NCI-H1417 (cell line): ENCODE measurements at places on chromosomes 6 and 20.
A peak's percentile ranks its signal among the peaks of the same experiment; 100 is the strongest.

DNA sequence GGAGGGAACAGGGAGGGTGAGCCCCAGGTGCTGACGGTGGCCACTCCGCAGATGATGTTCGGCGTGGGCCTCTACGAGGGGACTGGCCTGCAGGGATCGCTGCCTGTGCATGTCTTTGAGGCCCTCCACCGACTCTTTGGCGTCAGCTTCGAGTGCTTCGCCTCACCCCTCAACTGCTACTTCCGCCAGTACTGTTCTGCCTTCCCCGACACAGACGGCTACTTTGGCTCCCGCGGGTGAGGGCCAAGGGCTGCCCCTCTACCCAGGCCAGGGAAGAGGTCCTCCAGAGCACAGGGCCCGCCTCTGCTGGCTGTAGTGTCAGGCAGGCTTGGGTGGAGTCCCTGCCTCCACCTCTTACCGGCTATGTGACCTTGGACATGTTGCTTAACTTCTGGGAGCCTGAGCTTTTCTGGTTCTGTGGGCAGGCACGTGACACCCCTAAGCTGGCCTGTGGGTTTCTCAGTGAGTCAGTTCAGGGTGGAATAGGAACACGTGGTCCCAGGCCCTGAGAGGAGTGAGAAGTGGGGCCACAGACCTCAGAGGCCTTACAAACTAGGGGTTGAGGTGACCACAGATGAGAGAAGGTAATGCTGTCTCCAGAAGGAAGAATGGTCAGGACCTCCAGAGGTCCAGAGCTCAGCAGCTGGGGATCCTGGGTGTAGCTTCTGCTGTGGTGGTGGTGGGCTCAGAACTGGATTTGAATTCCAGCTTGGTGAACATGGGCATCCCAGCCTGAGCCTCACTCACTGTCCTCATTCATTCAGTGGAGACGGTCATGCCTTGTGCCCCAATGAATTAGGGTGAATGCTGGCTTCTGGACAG is 11.9 kb downstream of the PCIF1 start:
- no peak for DNase-seq

- peak; percentile 58 for DNase-seq
Measured at GRCh38 chr6:139325686-139326085, 33.9 kb upstream of the TXLNB start.

- DNase-seq = no peak
Measured at GRCh38 chr20:63156221-63156671, 59.7 kb downstream of the YTHDF1 start.

GRCh38 chr20:43942201-43942590 is 27.5 kb downstream of the TOX2 start:
- no peak for DNase-seq

- peak; percentile 84 for DNase-seq
Measured at GRCh38 chr20:31849306-31849930, 4.0 kb upstream of the FOXS1 start.

- no peak for DNase-seq
Measured at GRCh38 chr6:35237476-35237875, 22.1 kb upstream of the ZNF76 start.

DNA sequence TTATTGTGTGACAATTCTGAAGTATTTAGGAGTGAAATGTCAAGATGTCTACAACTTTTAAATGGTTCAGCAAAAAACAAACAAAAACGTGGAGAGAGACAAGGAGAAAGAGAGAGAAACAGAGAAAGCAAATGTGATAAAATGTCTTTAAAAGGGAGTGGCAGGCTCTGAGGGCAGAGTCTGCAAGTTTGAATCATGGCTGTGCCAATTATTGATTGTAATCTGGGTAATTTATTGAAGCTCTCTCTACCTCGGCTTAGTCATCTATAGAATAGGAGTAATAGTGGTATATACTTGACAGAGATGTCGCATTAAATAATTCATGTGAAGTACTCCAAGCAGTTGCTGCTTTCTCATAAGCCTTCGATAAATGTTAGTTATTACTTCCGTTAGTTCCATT is 61.3 kb upstream of the ARID1B start:
- no peak for DNase-seq

DNA sequence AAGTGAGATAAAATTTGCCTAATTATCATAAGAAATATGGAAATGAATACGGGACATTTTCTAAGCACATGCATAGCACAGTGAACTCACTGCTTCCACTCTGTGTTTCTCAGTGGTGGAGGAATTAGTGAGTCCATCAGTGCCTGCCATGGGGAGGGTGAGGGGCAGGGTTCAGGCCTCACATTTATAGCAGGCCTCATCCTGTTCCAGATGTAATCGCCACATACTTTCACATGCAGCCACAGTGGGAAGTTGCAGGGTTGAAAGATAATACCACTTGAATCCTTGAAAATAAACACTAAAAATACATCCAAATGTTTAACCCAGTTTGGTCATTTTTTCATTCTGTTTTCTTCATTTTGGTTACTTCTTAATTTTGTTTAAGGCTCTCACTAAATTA is 29.9 kb upstream of the ANKEF1 start:
- DNase-seq = no peak

GRCh38 chr6:31098449-31098938 is 13.9 kb downstream of the C6orf15 start:
- DNase-seq = no peak

GRCh38 chr6:107509506-107509905 is 19.6 kb downstream of the SOBP start:
- no peak for DNase-seq

GRCh38 chr20:47063407-47063806 is 168.8 kb downstream of the EYA2 start:
- DNase-seq = no peak

- DNase-seq = no peak
Measured at GRCh38 chr6:80215063-80215462, 108.6 kb downstream of the BCKDHB start.

GRCh38 chr6:124882579-124883393 is 79.5 kb upstream of the RNF217 start:
- DNase-seq = no peak

- DNase-seq = no peak
Measured at GRCh38 chr6:105051941-105052471, 95.1 kb downstream of the LIN28B start.

DNA sequence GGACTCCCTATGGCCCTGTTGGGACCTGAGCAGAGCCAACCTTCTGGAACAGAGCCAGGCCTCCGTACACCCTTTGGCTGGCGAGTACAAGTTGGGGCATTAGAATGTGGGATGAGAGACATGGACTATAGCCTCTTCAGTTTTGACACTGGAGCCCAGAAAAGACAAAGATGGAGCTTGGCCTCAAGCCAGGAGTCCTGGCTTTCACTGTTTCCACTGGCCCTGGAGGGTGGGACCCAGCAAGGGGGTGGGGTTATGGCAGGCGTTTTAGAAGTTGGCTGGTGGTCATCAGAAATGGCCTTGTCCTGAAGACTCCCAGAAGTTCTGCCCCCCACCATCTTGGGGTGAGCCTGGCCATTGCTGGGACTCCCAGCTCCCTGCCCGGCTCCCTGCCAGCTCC is 21.8 kb downstream of the ITPR3 start:
- no peak for DNase-seq

GRCh38 chr6:95847061-95847460 is 168.7 kb upstream of the FUT9 start:
- DNase-seq = no peak

DNA sequence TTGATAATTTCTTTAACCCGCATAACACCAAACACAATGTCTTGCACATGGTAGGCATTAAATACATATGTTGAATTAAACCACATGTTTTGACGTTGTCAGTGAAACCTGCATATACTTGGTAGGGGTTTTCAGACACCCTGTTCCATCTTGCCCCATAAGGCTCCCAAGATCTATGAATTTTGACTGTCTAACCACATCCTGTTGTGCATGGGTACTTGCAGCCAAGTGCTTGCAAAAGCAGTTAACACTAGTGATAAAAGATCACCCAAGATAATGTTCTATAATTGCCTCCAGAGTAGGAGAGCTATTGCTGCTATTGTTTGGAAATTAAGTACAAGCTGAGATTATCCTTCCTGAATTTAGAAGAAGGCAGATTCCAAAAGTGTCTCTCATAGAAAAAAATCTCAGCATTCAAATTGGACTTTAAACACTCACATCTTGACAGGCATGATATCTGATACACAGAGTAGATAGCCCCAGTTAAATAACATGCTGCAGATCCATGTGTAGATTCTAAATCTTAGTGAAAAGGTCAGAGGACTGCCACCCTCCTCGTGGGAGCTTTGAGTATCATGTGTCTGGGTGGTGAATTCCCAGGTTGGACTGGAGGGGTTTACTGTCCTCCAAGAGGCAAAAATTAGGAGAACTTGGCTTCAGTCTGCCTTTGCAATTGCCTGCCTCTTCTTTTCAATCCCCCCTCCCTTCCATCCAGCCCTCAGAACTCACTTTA is 25.8 kb upstream of the CCN6 start:
- DNase-seq = no peak

DNA sequence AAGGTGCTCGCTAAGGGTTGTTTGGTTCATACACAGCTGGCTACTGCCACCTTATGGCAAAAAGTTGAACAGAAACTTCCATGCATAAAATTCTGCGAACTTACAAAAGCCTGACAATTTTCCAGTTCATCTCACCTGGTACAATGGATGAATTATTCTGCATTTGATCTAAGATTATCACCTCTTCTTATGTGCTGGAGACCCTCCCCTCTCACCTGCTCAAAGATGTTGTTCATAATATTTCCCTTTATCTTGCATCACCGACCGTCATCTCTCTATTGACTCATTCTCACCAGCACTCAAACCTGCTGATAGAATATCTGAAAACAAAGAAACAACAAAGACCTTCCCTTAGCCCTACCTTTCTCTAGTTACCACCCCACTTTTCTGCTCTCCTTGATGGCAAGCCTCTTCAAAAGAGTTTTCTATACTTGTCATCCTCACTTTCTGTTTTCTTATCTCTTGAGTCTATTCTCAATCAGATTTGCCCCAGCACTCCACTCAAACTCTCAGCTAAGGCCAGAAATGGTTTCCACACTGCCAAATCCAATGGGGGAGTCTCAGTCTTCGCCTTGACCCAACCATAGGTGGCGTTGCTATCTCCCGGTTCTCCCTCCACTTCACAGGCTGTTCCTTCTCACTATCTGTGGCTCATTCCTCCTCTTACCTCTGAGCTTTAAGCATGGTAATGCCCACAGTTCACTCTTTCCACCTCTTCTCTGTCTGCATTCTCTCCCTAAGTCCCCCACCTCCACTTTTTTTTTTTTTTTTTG is 25.8 kb downstream of the SNRNP48 start:
- DNase-seq = peak; percentile 68

GRCh38 chr20:17594443-17594842 is 24.6 kb downstream of the DSTN start:
- no peak for DNase-seq

DNA sequence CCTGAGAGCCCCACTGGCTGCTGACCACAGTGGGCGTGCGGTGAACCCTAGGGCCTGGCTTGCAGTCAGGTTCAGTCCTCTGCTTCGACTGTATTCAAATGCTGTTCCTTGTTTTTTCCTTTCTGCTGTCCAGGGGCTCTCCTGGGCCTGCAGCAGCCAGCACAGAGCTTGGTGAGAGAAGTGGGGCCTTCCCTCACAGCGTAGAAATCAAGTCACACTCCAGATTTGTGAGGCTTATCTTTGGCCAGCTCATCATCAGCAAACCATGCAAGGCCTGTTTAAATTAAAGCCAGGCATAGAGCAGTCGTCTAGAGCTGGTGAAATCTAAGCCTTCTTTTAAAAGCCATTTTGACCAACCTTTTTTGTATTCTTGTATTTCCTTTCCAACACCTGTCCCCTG is 8.4 kb downstream of the FAM120B start:
- no peak for DNase-seq

DNA sequence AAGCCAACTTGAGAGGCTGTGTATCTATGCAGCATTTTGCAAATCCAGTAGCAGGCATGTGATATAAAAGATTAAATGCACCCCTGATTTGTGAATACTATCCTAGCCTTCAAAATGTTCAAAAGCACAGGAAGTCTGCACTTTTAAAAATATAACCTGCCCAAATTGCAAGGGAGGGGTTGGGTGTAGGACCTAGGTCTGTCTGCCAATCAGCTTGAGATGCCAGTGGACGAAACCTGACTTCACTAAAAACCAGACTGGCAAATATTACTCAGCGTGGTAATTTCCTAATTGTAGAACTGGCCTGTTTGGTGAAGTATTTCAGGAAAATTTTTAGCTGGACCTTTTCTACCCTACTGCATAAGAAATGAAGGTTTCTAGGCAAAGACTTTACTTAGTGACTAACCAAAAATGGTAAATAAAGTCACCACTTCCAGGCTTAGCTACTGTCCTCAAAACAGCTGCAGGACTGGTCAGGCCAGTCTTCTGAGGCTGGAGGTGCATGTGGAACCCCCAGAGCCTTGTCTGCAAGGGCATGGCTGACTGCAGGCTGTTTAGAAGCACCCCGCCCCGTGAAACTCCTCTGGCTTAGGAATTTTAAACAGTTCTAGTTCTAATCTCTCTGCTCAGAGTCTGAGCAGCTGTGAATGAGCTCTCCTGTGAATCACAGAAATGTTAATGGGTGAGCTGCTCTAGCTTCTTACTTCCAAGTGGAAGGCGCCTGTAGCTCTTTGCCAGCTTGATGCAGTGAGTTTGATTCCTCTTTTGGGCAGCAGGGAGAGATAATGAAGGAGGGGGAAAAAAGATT is 104.4 kb upstream of the ESR1 start:
- DNase-seq = no peak

DNA sequence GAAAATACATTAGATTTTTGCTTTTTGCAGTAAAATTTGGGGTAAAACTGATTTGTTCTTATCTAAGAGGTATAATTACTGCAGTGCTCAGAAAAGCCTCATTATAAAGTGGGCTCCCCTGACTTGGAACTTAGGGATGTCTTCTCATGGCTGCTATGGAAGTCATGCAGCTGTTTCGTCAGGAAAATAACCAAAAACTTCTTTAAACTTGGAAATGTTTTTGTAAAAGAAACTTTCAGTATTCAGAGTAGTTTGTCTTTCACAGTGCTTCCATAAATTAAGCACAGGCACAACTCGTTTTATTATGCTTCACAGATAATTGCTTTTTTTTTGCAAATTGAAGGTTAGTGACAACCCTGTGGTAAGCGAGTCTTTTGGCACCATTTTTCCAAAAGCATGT is 6.8 kb downstream of the MAPK14 start:
- no peak for DNase-seq

DNA sequence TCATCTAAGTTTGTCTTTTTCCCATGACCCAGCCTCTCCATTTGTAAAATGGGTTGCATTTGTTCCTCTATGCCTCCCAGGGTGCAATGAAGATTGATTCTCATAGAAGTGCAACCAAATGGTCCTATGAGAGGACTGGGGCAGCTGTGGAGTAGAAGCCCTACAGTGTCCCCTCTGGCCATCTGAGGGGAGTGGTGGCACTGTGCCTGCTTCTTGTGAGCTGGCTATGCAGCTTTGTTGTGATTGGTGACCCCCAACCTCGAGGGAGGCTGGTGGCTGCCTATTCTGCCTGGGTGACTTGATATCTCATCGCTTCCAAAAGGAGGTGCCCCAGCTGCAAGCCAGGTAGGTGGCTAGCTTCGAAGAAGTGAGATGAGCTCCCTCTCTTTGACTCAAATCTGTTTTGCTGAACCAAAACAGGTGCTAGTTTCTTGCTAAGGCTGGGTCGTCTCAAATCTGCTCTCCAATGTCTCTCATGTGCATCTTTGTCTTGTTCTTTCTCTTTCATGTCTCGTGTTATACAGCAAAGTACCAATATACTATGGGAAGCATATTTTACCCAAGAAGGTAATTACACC is 33.9 kb downstream of the TXLNB start:
- no peak for DNase-seq

GRCh38 chr6:44105993-44106740 is 21.1 kb downstream of the MRPL14 start:
- DNase-seq = no peak
